Stimulated activated CD8-positive, alpha-beta memory T cell treated with anti-CD3 and anti-CD28 coated beads, Interleukin-7, amount 100 ng/mL, for 1 hour (primary cell): ENCODE measurements at places on chromosomes 11 and 22.

DNA sequence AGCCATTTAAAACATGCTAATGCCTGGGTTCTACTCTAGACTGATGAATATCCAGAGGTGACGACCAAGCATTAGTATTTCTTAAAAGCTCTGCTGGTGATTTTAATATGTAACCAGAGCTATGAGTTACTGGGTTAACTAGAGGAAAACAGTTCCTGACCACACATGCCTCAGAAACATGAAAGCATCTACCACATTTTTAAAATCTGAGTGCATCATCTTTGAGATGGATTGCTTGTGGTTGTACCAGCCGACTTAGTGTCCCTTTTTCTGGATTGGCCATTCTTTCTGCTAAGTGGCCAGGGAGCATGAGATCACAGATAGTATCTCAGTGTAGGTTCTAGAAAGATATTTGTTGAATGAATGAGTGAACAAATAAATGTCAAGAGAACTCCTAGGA is 152.4 kb downstream of the NTM start:
- DNase-seq = no peak

DNA sequence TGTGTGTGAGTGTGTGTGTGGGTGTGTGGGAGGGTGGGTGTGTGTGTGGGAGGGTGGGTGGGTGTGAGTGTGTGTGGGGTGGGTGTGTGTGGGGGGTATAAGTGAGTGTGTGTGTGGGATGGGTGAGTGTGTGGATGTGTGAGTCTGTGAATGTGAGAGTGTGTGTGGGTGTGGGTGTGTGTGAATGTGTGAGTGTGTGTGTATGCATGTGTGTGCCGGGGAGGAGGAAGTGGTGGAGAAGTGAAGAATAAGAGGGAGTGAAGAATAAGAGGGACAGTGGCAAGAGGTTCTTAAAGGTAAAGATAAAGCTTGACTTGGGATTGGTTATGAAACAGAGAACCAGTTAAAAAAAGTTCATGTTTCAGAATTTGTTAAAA is 54.0 kb downstream of the PRR5L start:
- no peak for DNase-seq

DNA sequence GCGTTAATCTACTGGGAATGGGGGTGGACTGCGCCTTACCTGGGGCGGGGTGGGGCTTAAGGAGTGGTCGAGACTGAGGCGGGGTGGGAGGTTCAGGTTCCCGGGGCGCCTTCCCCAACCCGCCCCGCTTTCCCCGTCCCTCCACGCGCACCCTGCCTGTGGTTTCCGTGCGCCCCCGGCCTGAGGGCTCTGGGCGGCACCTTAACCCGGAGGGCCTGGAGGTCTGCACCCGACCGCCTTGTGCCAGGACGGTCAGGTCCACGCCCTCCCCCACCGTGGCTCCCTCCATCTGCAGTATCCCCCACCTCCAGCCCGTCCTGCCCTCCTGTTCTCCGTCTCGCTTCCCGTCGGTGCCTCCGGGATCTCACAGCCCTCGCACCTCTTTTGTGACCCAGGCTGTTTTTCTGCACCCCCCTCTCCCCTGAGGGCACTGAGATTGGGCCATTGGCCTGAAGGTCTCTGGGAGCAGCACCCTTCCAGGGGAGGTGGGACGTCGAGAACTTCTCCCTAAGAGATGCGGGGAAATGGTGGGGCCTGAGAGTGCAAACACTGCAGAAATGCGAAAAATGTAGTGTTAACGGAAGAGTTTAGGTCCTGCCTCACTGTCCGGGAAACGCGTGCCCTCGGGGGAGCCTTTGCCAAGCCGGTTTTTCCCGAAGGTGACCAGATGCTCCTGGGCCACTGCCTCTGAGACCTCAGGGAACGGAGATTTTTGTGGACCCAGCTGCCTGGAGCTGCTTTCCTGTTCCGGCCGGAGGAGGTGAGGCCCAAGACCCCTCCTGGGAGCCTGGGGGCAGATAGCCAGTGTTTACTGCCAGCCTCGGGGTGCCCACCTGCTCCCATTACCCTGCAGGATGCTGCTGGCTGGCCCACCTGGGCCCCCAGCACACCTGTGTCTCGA is 1.2 kb upstream of the ASCL2 start:
- no peak for DNase-seq

DNA sequence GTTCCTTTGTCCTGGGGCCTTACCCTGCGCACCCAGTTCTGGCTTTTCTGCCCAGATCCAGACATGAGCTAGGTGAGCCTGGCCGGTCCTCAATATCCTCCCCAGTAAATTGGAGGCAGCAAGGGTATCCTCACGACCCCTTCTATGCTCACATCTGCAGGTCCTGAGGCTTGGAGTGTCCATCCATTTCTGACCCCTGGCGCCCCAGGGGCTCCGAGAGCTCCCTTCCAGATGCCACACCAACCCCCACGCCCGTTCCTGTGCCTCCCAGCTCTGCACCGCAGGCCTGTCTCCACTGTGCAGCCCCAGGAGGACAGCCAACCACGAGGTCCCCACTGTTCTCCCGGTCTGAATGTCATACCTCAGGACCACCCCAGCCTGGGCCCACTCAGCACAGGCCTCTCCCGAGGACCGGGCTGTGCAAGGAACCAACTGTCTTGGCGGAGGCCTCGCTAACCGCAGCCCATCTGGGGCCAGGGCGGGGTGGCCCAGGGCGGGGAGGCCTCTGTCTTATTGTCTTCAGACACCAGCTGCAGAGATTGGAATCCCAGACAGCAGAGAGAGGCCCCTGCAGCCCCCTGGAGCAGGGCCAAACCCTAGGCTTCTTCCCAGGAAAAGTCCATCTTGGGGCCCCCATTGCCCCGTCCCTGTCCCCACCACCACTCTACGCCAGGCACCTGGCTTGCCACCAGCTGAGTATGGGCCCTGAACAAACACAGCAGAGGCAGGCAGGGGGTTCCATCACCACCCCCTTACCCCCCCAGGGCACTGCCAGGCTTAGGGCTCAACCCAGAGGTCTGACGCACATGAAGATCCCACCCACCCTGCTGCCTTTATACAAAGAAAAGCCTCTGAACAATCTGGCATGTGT is 39.3 kb downstream of the ALX4 start:
- no peak for DNase-seq

DNA sequence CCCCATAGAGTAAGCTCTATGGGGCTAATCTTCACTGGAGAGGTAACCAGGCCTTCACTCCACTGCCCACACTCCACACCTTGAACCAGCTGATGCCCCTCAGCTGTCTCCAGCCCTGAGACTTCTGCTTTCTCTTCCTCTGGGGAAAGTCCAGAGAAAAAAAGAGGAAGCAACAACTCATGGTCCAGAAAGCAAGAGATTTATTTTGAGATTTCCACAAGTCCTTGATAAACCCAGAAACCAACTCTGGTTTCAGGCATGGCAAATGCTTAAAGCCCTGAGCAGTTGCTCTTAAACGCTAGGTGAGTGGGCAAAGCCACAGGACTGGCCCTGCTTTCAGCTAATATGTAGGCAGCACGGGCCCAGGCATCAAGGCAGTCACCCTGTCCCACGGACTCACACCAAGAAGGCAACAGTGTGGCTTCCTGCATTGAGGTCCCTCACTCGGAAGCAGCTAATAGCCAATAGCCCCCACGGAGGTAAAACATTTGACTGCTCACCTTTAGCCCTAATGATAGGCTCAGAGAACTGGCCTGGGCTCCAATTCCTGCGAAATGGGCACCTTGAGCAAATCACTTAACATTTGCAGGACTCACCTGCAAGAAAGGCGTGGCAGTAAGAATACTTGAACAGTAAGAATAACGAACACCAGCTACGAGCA is 4.3 kb downstream of the CYB561A3 start:
- DNase-seq = no peak

- no peak for DNase-seq
Observed at GRCh38 chr22:27295040-27295439, 506.5 kb downstream of the MN1 start.

- DNase-seq = no peak
Observed at GRCh38 chr11:86174101-86175046, 70.2 kb upstream of the EED start.

DNA sequence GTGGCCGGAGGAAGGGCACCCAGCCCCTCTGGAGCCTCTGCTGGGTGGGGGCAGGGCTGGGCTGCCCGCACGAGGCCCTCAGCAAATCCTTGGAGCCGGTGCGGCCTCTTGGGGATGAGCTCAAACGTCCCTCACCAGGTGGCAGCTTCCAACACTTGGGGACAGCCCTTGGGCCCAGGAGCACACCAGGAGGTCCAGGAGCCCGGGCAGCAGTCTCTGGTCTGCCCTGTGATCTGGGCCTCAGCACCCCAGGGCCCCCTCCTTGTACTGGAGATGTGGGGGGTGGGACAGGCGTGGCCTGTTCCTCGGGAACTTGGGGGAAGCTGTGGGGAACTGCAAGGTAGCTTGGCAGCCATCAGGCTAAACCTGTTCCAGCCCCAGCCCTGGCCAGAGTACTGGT is 40.0 kb downstream of the MOB2 start:
- no peak for DNase-seq

- DNase-seq = no peak
Observed at GRCh38 chr11:78253797-78254196, 65.1 kb downstream of the USP35 start.

DNA sequence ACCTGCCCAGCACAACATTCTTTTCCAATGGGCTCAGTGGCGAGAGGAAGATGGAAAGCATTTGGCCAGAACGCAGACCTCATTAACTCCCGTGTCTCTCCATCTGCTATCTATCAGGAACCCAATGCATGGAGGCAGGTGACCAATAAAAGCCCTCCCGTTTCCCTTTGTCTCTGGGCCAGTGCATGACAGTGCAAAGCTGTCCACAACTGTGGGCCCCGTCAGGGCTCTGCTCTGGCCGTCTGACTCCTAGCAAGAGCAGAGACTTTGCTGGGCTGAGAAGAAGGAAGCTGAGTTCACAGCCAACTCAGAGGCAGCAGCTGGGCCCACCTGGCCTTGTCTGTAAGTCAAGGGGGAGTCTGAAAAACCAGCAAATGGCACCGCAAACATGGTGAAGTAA is 177.8 kb downstream of the TENM4 start:
- no peak for DNase-seq

DNA sequence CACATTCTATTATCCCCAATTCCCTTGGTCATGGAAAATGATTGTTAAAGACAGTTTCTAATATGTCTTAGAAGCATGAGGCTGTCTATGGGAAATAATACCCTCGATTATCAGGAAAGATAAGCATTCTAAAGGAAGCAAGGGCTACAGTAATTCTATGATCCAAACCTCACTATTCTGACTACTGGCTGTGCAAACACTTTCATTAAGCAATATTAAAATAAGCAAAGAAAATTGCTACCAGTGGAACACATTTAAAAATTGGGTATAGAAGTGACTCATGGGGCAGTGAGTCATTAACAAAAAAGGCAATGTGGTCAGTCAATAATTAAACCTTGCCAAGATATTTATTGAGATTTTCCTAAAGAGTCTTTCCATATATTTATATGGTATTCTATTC is 1415.2 kb upstream of the TENM4 start:
- no peak for DNase-seq

DNA sequence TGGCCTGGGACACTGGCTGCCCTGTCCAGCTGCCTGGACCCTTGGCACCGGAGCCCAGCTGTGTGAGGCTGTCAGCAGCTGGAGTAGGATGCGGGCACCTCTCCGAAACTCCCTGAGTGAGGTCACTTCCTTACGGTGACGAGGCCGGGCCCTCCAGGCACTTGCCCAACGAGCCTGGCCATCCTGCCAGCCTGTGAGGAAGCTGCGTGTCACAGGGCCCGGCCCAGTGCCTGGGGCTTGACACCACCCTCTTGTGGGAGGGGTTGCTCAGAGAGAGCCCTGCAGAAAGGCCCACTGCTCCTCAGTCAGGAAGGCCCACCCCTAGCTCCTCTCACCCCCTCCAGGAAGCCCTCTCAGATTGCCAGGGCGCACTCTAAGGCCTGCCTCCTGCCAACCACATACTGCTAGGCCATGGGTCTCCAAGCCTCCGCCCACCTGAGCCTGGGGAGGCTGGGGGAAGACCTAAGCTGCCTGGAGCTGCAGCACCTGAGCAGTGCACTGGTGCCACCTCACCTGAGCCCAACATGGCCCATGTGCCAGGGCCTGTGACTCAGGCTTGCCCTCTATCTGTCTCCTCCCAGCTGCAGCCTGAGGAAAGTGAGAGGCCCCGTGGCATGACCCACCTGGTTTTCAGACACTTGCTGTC is 4.3 kb upstream of the PHLDA2 start:
- no peak for DNase-seq

DNA sequence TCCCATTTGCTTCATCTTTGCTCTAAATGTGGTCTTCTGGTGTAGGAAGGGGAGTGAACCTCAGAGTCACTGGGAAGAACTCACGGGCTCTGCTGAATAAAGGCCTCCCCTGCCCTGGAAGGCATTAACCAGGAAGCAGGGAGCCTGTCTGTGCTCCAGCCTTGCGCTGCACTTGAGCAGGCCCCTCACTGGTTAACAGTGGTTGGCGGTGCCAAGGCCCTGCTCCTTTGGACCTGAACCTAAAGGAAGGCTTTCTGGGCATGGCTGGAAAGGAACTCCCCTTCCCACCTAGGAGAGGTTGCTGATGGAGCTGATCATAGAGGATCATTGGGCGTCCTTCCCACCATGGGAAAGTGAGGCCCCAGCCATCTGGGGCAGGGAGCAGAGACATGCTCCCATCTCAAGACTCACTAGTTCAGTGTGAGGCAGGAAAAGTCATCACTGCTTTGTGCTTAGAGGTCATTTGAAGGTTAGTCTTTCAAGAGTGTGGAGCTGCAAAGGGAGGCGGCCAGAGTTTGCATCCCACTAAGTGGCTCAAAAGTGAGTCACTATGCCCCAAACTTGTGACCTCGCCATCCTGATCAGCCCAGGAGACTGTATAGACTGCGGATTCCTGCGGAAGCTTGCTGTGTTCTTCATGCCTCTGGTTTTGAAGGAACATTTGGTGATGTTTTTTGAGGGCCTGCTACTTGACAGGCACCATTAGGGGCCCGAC is 50.4 kb downstream of the DBX1 start:
- DNase-seq = no peak

- DNase-seq = no peak
Observed at GRCh38 chr22:27629908-27630673, 171.5 kb downstream of the MN1 start.

DNA sequence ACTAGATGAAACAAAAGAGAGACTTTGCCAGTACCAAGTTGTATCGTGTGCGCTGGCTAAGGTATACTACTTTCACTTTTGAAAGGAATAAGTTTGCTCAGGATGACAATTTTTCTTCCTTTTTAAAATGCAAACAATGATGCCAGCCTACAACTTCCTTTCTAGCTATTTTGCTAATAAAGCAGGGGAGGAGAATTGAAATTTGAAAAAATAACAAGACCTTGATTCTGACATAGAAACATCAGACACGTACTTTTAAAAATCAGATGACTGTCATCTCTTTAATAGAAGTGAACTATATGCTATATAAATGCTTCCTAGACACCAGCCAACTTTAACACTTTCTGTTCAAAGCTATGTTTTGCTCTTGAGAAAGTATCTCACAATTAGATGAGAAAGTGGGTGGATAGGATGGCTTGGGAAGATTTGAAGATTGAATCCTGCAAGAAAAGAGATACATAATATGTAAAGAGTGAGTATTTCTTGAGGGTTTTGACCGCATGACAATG is 41.7 kb upstream of the BLID start:
- no peak for DNase-seq

- no peak for DNase-seq
Observed at GRCh38 chr11:110287537-110287936, 8.9 kb downstream of the RDX start.
